ENCODE measurements at places on chromosomes 6 and 20.

GRCh38 chr6:95143408-95144180 lies 433.7 kb upstream of the MANEA start:
- no peak for DNase-seq

GRCh38 chr6:15623276-15624116 lies 39.3 kb downstream of the DTNBP1 start:
- DNase-seq = no peak

GRCh38 chr6:158487495-158487894 lies 72.4 kb upstream of the TMEM181 start:
- no peak for DNase-seq

GRCh38 chr6:56852260-56853010 lies 102.5 kb upstream of the BEND6 start:
- no peak for DNase-seq

- no peak for DNase-seq
Measured at GRCh38 chr20:20304942-20305341, 63.0 kb upstream of the INSM1 start.

- DNase-seq = no peak
Measured at GRCh38 chr20:51388227-51388626, 154.3 kb downstream of the NFATC2 start.

DNA sequence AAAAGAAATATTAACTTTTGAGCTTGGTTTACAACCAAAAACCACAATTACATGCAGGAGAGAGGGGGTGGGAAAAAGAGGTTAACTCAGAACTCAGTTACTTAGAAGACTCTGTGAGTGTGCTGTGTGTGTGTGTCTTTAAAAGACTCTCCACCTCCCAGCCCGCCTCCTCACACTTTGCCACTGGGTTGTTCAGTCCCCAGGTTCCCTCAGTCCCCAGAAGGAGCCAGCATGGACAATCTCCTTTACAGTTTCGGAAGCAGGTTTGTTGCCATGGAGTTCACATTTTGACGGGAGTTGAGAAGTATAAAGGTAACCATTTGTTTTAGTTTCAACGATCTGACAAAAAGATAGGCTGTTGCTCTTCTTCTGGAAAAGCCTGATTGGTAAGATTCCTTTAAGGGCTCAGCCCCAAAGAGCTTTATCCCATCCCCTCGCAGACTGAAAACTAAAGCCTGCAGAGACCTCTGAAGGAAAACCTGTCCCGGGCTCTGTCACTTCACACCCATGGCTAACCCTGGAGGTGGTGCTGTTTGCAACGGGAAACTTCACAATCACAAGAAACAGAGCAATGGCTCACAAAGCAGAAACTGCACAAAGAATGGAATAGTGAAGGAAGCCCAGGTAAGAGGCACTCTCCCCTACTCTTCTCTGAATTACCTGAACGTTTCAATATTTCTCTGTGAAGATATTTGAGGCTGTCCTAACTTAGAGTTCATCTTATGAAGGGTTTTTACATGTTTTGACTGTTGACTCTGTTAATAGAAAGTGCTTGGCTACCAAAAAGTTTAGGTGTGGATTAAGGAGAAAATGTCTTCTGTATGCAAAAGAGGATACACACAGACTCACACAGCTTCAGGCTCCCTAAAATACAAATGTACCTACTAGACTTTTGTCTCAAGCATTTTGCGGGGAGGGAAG lies at the start of gene SPTLC3:
Gene SPTLC3, plus strand, starts transcription at position 212 of the 921 bp plus-strand sequence. Its CDS starts 296 bp downstream, at position 508.
- no peak for DNase-seq

GRCh38 chr6:151263967-151264366 lies 24.2 kb downstream of the AKAP12 start:
- DNase-seq = no peak

DNA sequence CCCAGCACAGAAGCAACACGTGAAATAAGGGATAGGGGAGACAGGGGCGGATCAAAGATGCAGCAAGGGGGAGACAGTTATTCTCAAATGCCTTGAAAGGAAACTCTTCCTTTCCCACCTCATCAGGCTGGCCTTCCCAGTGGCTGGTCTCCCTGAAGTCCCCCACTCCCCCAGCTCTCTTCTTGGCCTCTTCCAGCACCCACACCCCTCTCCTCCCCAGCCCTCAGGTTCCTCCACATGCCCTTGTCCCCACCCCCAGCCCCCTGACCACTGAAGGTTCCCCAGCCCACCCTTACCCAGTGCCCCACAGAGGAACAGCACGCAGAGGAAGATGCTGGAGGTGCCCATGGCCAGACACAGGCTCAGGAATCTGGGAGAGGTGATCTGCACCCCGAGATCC lies 1.7 kb upstream of the LY6G6D start:
- DNase-seq = no peak

GRCh38 chr6:107504270-107505026 lies 14.5 kb downstream of the SOBP start:
- no peak for DNase-seq
